ENCODE measurements at places on chromosomes 7 and 10.

DNA sequence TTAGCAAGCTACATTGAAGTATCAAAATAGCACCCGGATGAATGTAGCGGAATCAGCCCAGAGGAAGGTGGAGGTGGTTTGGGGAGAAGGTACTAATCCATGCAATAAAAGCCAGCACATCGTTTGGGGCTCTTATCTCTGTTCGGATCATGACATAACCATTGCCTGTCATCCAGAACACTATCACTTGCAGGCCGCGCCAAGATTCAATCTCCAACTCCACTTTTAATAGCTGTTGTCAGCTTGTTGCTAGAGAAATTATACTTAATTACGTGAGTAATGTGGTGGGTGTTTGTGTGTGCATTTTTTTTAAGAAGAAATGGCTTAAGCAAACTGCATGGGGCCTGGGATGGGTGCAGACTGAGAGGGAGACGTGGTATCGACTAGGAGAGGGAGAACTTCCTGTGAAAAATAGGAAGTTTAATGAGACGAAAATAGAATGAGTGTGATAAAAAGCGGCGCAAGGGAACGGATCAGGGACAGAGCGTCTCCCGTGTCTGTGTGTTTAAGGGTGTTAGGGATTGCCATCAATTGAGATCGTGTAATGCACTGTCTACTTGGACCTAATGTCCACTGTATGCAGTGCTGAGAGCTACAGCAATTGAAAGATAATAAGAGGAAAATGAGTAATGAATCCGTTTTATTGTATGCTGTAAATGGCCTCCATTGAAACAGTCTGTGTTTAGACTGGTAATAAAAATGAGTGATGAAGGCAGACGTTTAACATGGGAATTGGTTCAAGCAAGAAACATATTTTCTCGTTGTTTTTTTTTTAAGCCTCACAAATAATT lies 27.6 kb upstream of the SFMBT2 start:
- peak; percentile 84 for DNase-seq

DNA sequence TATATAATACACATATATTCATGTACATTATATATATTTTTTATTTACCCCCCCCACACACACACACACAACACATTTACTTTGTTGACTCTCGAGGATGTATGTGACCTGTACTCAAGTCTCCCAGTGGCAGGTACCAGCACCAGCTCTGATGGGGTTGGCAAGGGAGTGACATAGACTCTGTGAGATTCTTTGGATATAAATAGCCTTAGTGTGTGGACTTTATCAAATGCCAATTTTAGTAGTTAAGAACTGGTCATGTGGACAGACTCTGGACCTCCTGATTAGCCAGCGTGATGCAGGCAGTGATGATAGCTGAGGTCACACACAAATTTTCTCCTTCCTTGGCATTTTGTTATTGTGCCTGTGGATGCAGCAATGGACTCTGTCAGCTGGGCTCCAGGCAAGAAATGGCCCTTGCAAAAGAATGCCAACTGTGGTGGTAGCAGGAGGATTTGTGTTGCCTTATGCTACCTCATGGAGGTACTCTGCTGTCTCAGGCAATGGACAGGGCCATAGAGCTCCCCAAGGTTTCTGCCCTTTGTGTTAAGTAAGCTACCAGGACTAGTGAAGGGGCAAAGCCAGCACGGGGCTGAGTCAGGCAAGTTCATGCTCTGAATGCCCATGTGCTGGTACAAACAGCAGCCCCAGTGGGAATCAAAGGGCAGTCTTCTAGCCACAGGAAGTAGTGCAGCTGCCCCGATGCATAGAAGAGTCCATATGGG lies 224.6 kb upstream of the ZWINT start:
- peak; percentile 1 for DNase-seq

- DNase-seq, result no peak
Observed at GRCh38 chr7:116439841-116440549, 59.5 kb upstream of the CAV2 start.

- no peak for DNase-seq
Observed at GRCh38 chr7:49424109-49424508, 349.3 kb upstream of the VWC2 start.

- DNase-seq, result peak; percentile 26
Observed at GRCh38 chr7:29622335-29623265, 59.0 kb downstream of the PRR15 start.

- no peak for DNase-seq
Observed at GRCh38 chr7:108007261-108007660, 4.3 kb upstream of the LAMB1 start.

- DNase-seq, result no peak
Observed at GRCh38 chr10:23199768-23200511, 7.8 kb downstream of the PTF1A start.

- no peak for DNase-seq
Observed at GRCh38 chr10:128345353-128345752, 219.1 kb upstream of the MKI67 start.

- no peak for DNase-seq
Observed at GRCh38 chr10:43188702-43189101, 50.5 kb downstream of the CSGALNACT2 start.

DNA sequence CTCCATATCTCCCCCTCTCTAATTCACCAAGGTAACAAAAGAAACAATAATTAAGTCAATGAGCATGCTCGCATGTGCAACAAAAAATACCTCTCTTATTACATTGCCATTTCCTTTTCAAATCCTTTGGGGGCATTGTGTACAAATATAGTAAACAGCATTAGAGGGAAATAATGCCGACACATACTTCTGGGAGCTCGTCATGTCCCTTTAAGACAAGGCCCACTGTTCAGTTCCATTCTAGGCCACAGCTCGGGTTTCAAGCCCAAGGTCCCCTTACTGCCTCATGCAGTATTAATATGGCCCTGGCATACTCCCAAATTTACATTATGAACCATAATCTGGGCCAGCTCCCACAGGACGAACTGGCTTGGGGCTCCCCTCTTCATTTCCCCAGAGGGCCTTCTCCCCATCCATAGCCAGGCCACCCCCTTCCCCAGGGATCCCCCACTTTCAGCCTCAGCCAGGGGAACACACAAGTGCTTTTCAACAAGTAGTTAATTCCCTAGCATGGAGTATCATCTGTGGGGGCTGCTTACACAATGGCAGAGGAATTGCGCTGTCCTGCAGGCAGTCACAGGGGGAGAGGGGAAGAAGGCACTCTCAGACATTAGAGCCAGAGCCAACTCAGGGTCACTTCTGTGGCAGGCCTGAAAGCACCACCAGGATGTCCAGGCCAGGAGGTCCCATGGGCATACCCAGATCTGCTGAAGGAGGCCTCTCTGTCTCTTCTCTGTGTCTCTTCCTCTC lies 110.6 kb downstream of the KCNMA1 start:
- no peak for DNase-seq

GRCh38 chr10:98380493-98381339 lies 34.3 kb downstream of the PYROXD2 start:
- peak; percentile 34 for DNase-seq

DNA sequence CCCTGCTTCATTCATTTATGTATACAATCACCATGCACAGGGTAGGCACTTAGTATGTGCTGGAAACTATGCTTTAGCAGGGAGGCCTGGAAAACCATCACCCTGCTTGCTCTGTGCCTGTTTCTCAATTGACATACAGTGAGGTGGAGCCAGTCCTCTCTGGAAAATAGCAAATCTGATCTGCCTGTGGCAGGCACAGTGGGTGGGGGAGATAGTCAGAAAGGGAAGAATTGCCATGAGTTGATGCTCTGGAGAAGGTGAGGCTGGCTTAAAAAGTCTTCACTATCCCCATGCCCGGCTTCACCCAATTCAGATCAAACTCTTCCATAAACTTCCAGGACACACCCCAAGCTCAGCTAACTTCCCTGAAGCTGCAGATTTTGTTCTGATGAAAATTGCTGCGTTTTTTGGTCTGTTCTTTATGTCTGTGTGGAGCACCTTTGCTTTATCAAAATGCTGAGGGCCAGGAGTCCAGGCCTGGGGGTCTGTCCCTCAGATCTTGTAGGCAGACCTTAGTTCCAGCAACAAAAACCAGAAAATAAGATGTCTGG lies 84.8 kb downstream of the ANK3 start:
- DNase-seq, result peak; percentile 45

GRCh38 chr7:31882187-31882586 lies 188.0 kb downstream of the PDE1C start:
- no peak for DNase-seq

DNA sequence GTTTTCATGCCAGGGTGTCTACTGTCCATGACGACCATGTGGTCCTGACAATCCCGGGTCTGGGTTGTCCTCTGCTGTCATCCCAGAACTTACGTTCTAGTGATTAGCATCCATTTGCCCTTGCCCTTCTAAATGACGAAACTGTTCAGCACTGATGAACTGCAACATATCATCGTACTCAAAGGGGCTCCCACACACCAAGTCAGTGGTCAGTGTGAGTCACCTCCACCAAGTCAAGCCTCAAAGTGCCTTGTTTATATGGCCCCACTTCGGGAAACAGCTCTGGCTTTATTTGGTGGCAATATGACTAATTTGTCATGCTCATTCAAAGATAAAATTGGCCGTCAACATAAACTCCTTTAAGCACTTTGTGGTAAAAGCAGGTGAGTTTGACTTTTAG lies 110.7 kb downstream of the FRMD4A start:
- no peak for DNase-seq

GRCh38 chr10:59234816-59235429 lies 58.5 kb downstream of the PHYHIPL start:
- DNase-seq, result peak; percentile 23

DNA sequence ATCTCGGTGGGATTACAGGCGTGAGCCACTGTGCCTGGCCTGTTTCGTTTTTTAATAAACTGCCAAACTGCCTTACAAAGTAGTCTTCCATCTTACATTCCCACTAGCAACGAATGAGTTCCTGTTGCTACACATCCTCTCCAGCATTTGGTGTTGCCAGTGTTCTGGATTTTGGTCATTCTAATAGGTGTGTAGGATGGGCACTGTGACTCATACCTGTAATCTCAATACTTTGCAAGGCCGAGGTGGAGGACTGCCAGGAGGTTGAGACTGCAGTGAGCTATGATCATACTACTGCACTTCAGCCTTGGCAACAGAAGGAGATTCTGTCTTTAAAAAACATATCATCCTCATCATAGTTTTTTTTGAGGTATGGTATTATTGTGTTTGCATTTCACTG lies 21.4 kb upstream of the RSBN1L start:
- no peak for DNase-seq

GRCh38 chr10:73060738-73061635 lies 35.7 kb downstream of the P4HA1 start:
- DNase-seq, result peak; percentile 32

GRCh38 chr7:106203473-106203872 lies 81.3 kb downstream of the NAMPT start:
- DNase-seq, result no peak

Data from SK-N-DZ (cell line).